ENCODE measurements at places on chromosomes 5 and 9.
A peak's percentile ranks its signal among the peaks of the same experiment; 100 is the strongest.

DNA sequence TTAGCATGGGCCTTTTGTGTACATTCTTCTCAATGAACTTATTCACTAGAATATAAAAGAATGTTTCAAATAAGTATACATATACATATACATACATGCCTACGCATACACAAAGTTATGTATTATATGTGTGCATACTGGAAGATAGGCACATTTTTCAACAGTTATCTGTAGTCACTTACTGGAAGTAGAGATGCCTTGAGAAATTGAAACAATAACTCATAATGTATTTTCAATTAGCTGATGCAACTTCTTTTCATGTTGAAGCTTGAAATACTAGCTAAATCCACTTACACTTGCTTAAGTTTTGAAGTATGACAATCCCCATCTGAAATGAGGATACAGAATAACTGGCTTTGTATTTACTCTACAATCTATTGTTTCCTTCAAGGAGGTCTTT, 469.0 kb upstream of the PTGER4 start:
- DNase-seq = no peak

DNA sequence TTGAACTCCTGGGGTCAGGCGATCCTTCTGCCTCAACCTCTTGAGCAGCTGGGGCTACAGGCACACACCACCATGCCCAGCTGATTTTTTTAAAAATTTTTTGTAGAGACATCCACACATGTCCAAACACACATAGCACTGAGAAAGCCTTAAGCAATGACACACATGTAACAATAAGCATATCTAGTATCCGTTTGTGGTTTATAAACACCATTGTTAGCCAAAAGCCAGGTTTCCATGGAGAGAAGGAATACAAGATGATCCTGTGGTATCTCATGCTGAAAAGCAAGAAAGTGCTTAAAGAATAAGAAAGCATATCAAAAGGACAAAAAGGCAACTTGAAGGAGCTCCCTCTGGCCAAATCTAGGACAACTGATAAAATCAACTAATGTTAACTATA, 29.7 kb upstream of the SLC1A3 start:
- no peak for DNase-seq

DNA sequence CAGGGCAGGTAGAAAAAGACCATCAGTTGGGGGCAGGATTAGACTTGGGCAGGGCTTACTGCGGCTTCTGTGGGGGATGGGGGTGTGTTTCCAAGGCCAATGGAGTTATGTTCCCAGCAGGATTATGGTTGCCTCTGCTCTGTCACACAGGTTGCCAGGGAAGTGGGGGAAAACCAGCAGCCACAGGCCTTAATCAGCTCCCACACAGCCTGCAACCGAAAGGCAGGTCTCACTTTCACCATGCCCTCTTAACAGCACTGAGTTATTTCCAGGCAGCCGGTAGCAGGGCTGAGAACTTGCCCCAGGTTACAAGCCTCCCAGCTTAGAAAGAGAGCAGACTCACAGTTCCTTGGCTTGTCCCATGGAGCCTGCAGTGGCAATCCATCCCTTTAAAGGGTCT, 205.5 kb downstream of the FGF10 start:
- no peak for DNase-seq

DNA sequence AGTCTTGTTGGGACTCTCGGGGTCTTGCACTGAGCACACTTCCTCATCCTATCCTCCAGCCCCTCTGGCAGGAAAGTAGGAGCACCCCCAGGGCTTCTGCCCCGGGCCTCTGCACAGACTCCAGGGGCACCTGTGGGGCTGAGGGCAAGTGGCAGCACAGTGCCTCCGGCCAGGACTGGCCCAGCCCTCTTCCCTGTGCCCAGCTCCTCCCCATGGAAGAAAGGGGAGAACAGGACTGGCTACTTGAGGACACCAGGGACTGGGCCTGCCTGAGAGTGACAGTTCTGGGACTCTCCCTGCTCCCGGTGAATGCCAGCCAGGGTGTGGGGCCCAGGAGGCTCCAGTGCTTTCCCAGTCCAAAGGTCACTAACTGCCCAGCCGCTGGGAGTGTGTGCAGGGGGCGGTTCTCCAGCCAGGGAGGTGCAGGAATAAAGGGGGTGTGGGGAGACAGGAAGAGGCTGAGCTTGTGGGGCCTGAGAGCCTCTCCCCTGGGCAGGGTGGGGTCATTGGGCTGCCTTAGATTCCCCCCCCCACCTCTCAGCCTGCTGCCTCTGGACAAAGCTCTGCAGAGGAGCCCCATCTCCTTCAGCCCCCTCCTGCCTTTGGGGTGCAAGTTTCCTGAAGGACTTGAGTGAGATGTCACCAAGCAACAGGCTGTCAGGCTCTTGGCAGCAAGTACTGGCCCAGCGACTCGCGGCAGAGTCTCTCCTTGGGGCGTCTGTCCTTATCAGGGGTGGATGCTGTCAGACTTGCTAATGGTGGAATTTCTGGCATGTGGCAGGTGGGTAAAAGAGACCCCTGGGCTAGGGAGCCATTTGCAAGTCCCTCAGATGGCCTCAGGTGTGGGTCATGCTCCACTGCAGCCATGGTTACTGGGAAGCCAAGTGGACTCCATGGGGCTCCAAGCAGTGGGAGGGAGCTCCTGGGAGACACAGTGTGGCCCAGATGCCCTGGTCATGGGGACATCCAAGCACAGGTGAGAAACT, 19.1 kb upstream of the JADE2 start:
- DNase-seq = no peak

DNA sequence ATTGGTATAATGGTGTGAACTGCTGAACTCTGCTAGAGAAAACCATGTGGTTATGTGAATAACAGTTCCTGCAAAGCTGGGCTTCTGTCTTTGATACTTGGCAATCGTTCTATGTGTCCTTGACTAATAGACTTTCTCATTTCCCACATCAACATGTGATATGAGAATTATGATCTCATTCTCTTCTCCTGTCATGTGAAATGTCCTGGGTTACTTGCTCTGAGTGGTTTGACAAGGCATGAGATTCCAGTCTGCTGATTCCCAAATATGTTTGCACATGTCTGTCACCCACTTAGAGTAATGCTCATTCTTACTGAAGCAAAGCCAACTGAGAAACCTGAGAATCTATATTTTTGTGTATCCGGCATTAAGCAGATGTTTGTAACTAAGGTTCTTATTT, 141.2 kb downstream of the PARP8 start:
- no peak for DNase-seq

- DNase-seq = no peak
Observed at GRCh38 chr5:147784146-147784987, 1.8 kb upstream of the JAKMIP2 start.

- peak; percentile 72 for DNase-seq
Observed at GRCh38 chr9:14769230-14769571, 46.7 kb upstream of the CER1 start.

DNA sequence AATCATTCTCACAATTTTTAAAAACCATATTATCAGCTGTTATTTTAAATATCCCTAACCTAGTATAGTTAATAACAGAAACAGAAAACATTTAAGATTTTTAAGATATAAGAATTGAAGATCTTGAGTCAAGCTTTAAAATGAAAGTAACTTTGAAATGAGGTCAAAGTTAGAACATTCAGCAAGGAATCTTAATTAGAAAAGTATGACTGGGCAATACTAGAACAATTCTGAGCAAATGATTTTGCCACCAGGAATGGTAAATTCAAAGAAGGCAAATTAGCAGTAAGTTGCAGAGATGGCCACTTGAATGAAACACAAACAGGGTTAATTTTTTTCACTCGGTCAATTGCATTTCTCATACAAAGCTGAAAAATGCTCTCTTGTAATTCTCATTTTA, 117.9 kb downstream of the NXNL2 start:
- no peak for DNase-seq
